Activated CD4-positive, CD25-positive, alpha-beta regulatory T cell treated with anti-CD3 and anti-CD28 coated beads, Interleukin-2, amount 50 U/mL, for 72 hours (primary cell): ENCODE measurements at places on chromosomes 4 and X.

- no peak for DNase-seq
Measured at GRCh38 chr4:11743236-11743635, 314.5 kb upstream of the HS3ST1 start.

- DNase-seq = no peak
Measured at GRCh38 chr4:170529748-170530722, 440.3 kb upstream of the AADAT start.

- DNase-seq = no peak
Measured at GRCh38 chr4:146142768-146143167, 32.8 kb upstream of the LSM6 start.

- DNase-seq = no peak
Measured at GRCh38 chr4:20643631-20644030, 56.6 kb upstream of the PACRGL start.

DNA sequence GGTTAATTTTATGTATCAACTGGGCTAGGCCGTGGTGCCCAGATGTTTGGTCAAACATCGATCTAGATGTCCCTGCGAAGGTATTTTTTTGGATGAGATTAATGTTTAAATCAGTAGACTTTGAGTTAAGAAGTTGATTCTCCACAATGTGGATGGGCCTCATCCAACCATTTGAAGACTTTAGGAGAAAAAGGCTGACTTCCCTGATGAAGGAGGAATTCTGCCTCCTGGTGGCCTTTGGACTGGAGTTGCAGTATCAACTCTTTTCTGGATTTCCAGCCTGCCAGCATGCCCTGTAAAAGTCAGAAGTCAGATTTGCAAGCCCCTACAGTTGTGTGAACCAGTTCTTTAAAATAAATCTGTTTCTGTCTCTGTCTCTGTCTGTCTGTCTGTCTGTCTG, 91.4 kb downstream of the STK32B start:
- DNase-seq = no peak
